NCI-H526 treated with DMSO at 0.1 percent for 48 hours (cell line): ENCODE measurements at places on chromosomes 5 and 9.

DNA sequence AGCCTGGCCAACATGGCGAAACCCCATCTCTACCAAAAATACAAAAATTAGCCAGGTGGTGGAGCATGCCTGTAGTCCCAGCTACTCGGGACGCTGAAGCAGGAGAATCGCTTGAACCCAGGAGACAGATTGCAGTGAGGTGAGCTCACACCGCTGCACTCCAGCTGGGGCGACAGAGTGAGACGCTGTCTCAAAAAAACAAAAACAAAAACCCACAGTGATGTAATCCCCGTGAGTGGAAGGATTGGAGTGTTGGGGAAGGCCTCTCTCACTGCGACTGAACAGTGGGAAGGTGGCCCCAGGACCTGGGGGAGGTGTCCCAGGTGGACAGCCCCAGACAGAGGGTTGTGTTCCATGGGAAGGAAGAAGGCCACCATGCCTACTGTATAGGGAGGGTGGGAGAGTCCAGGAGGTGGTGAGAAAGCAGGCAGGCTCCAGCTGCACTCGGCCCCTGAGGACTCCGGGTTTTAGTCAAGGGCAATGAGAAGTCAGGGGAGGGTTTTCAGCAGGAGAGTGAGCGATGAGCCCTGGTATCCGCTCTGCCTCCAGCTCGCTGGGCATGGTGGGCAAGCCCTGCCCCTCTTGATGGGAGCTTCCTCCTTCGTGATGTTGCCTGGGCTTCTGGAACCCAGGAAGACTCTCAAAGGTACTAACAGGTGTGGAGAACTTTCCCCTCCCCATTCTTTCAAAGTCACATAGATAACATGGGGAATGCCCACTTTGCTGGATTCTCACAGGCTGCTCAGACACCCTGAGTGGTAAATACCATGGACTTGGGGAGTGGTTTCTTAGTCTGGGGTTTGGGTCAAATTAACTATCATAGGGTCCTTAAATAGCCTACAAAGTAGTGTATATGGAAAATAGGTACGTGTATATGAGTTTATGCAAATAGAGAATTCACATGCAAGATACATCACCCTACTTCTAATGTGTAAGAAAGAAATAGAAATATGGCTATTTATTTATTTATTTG is 74.7 kb downstream of the PPARGC1B start:
- DNase-seq, result no peak

DNA sequence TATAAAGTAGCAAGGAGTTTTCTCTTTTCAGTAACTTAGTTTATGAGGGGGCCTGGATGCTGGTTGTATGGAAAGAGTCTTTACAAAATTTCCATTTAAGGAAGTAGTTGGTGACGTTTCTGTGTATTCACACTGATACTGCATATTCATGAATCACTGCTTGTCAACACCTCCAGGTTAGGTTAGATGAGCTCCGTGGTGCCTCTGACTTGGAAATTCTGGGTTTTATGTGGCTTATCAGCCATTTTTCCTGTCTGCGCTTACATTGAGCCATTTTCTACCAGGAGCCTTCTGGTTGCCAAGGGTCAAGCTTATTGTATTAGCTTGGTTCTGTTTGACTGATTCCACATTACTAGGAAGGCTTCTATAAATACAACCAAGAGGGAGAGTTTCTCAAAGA is 128.3 kb downstream of the SLC28A3 start:
- DNase-seq, result no peak

- no peak for DNase-seq
These were observed 12.2 kb downstream of the CXXC5 start for GRCh38 chr5:139660105-139660922.

- DNase-seq, result no peak
These were observed 26.1 kb downstream of the TIMD4 start for GRCh38 chr5:156936972-156937371.

- DNase-seq, result peak; percentile 7
These were observed 512.7 kb upstream of the PAPPA start for GRCh38 chr9:115640887-115641286.
